ENCODE measurements at places on chromosomes 3 and 15. TPM values are rescaled to one million over a fixed set of nuclear protein-coding genes. Genes with fewer than 3 reads are reported as not detected.

SEMA7A gene
- 0.53 TPM for total RNA-seq

TGM4 gene
- total RNA-seq = 1.2 TPM

GRK7 gene
- not detected for total RNA-seq

LYZL4 gene
- not detected for total RNA-seq

GPR27 gene
- total RNA-seq = not detected

RLBP1 gene
- not detected for total RNA-seq

ALDH1A2 gene
- not detected for total RNA-seq

CCDC9B gene
- 4.6 TPM for total RNA-seq

UBE2E1 gene
- total RNA-seq = 62.5 TPM

DNA sequence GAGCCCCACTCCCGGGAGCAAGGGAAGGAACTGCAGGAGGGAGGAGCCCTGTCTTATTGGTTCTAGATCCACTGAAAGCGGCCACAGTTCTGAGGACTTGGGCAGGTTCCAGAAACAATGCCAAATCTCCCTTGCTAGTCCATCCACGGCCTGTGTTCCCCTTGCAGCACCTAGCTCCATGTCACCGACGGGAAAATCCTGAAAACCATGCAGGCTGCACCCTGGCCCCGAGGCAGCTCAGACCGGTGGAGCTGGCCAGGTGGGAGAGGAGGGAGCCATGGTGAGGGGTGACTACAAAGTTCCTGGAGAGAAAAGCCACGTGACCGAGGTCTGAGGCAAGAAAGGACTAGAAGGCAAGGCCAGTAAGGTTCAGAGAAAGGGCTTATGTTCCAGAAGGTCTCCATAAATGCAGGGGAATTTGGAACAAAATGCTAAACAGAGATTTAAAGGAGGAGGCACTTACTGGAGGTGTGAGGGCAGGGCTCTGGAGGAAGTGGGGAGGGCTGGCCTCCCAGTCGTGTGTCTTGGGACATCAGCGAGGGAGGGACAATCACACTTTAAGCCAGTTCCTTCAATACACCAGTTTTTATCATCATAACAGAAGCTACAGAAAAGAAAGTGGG, 5.4 kb downstream of the MGLL start:
- DNase-seq = no peak

- no peak for DNase-seq
Measured at GRCh38 chr15:96121086-96121920, 209.2 kb upstream of the NR2F2 start.

- no peak for DNase-seq
Measured at GRCh38 chr3:123008840-123009239, 18.7 kb downstream of the SEMA5B start.

DNA sequence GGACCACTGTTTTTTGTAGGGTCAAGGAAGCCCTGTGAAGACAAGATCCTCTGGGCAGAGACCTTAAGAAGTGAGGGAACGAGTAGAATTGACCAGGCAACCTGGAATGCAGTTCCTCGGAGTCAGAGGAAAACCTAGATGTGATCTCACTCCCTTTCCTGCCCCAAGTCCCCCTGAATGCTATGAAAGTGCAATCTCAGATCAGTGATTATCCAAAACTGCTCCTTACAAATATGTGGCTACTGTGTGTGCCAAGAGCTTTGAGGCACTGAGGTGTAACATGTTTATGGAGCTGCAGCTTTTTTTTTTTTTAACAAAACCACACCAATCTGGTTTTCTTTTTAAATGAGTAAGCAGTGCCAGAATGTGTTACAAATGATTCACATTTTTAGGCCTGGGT, 35.8 kb downstream of the THSD4 start:
- DNase-seq = peak; percentile 38

- no peak for DNase-seq
Measured at GRCh38 chr15:98321896-98322295, 326.4 kb upstream of the IGF1R start.

DNA sequence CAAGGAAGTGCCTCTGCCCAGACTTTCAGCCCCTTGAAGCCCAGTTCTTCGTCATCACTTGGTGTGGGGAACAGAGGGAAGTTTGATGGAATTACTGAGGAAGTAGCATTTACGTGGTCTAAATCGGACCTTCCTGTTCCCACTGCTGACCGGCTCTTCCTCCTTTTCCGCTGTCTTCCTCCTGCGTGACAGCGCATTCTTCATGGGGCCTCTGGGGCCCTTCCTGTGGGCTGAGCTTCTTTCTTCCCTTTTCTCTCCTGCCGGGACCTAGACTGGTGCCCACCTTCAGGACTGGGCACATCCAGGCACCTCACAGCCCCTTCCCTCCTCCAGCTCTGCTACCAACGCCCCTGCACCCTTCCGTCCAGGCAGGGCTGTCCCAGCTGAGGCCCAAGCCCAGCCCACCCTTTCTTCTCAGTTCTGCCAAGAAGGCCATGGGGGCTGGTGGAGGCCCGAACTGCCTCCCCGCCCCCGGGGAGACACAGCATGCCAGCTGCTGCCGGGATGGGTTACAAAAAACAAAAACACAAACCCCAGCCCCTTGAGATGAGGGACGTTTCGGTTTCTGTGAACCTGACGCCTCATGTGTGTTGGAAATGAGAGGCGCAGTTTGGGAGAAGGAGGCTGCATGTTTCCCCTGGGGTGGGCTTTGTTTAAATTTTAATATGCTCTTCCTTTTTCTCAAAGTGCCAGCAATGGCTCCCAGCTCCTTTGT, 19.1 kb downstream of the ZNF710 start:
- no peak for DNase-seq

- DNase-seq = peak; percentile 38
Measured at GRCh38 chr15:98562331-98562937, 85.9 kb upstream of the IGF1R start.

DNA sequence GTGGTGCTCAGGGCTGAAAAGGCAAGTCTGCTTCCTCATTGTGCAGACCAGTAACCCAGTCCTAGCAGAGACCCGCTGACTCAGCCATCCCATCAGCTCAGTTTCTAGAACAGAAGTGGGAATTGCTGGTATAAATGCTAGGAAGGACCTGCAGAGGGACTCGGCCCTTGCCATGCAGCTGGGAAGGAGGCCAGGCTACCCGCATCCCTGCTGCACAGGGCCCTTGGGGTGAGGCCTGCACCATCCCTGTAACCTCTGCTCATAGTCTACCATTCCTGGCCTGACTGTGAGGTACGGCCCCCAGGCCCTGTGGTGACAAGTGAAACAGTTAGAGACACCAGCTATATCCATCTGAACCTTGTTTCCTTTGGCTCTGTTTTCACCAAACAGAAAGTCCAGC, 23.5 kb downstream of the RAB6B start:
- DNase-seq = no peak

GRCh38 chr3:47022641-47023071, 43.2 kb downstream of the NBEAL2 start:
- no peak for DNase-seq

DNA sequence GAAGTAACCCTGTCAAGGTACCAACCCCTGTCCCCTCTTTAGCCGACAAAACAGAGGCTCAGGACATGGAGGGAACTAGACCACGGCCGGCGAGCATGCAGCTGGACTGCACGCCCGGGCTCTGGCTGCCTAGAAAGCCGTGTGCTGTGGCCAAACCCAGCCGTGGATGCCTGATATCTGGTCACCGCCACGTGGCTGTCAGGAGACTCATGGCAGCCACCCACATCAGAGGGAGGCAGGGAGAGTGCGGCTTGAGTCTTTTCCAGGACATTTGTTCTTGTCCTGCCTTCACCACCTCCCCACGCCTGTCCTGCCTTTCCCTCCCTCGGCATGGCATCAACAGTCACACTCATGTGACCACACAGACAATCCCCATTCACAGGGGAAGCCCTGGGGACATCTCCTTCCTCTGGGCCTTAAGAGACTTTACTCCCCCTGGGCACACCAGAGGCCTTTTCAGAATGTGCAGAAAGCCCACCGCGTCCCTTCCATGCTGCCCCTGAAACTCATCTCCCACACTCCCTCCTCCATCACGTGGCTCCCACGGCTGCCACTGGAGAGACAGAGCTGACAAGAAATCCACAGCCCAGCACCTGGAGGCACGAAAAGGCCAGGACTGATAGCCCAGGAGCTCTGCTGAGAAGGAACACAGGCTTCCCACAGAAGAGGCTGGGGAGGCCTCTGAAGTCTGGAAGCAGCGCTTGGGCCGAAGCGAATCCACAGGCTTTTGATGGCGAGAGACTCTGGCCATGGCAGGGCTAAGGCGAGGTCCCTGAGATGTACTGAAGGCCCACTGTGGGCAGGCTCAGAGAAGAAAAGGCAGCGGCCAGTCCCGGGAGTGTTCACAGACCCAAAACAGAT, 71.2 kb upstream of the IQSEC1 start:
- no peak for DNase-seq

DNA sequence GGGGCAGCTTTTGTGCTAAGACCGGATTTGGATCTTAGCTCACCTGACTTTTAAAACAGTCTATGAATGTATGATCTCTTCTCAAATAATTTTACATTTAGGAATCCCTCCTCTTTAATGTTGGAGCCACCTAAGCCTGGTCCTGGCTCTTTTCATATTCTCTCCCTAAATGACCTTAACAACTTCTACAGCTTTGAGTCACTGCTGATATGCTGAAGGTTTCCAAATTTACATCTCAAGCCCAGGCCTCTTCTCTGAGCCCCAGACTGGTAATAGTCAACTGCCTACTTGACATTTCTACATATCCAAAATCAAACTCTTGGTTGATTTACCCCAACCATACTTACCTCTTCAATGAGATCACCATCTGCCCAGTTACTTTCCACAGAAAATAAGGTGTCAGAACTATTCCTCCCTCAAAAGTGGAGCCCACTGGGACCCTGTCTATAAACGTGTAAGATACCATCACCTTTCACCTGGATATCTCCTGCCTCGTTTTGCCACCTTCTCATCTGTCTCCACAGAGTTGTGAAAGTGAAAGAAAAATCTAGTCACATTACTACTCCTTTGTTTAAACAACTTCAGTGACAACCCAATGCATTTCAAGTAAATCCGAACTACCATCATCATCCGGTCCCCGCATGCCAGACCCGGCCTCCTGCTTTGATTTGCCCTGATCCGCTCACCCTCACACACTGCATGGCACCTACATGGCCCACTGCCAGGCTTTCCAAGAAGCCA, 48.8 kb downstream of the UBP1 start:
- DNase-seq = no peak

GRCh38 chr3:153291059-153291685, 129.1 kb downstream of the RAP2B start:
- peak; percentile 45 for DNase-seq

DNA sequence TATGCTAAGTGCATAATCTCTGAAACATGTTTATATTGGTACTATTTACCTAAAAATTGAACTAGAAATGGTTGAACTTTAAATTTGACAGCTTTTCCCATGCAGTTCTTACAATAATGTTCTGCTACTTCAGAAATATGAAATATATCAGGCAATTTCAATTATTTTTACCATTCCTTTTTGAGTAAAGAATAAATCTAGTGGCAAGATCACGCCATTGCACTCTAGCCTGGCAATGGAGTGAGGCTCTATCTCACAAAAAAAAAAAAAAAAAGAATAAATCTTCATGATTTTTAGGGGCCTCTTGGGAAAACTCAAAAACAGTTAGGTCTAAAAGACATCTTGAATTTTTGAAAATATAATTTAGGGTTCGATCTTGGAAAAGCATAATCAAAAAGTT, 10.6 kb upstream of the DNAAF4 start:
- no peak for DNase-seq

DNA sequence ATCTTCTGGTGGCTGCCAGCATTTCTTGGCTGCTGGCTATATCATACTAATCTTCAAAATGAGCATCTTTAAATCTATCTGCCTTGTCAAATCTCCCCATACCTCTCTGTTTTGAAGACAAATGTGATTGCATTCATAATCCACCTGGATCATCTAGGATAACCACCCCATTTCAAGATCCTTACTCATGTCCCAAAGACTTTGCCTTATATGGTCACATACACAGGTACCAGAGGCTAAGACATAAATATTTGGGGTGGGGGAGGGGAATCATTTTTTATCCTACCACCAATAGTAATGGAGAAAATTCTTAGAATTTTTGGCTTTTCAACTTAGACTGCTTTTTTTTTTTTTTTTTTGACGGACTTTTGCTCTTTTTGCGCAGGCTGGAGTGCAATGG, 970.8 kb downstream of the PLOD2 start:
- DNase-seq = no peak

- peak; percentile 51 for DNase-seq
Measured at GRCh38 chr3:16290007-16290826, 25.2 kb downstream of the OXNAD1 start.

- DNase-seq = peak; percentile 89
Measured at GRCh38 chr3:124878561-124879336, 8.4 kb downstream of the ITGB5 start.
